Mesothelial cell of epicardium (in vitro differentiated cells): ENCODE measurements at places on chromosomes 6 and 20.
A peak's percentile ranks its signal among the peaks of the same experiment; 100 is the strongest.

DNA sequence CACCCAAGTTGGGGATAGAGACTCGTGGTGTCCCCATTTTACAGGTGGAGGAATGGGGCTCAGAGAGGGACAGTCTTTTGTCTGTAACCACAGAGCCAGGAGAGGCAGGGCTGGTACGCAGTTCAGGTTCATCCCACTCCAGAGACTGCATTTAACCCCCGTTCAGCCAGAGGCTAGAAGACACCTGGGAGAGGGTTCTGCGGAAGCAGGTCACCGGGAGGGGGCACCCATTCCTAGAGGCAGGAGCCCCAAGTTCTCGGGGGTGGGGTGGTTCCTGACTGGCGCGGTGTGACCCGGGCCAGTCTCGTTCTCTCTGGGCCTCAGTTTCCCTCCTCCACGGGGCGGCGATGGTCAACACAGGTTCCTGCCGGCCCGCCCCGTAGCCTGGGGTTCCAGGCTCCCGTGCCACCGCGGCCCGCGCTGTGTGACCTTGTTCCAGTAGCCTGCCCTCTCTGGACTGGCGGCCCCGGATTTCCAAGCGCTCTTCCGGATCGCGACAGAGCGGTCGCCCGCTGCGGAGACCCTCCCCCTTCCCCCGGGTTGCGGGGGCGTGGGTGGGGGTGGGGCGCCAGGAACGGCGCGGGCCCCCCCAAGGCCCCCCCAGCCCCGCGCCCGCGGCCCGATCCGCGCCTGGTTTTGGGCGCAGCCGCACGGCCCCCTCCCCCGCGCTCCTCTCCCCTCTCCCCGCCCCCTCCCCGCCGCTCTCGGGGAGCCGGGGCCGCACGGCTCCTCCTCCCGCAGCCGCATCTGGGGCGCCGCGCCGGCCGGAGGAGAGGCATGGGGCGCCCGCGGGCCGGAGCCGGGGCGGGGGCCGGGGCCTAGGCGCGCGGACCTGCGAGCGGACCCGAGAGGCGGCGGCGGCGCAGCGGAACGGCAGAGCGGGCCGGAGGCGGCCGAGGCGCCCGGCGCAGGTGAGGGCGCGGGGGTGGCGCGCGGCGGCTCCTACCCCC is at the start of gene DLGAP4:
DLGAP4 (plus strand) TSS at position 738 of the 950 bp plus-strand sequence. CDS start 125,379 bp downstream, outside the sequence.
- H3K4me3 ChIP-seq, result peak within 1 kb of the TSS; percentile 63
- H3K27ac ChIP-seq, result no peak within 1 kb of the TSS
- peaks cover 92% of the 10 kb centered on the region for H3K27me3 ChIP-seq
- no peaks in the 10 kb centered on the region for H3K36me3 ChIP-seq

- no peak overlapping the region for H3K27ac ChIP-seq
- no peaks in the 10 kb centered on the region for H3K4me1 ChIP-seq
- H3K36me3 ChIP-seq, result no peaks in the 10 kb centered on the region
- no peak for DNase-seq
- H3K27me3 ChIP-seq, result peaks cover 2% of the 10 kb centered on the region
These were observed 11.8 kb upstream of the HBS1L start for GRCh38 chr6:135066397-135066796.

GRCh38 chr6:27911956-27912446 is at the start of gene OR2B2:
Gene OR2B2, minus strand, starts transcription at chr6:27912396. Its CDS starts 77 bp downstream, at chr6:27912319.
- H3K4me1 ChIP-seq, result no peaks in the 10 kb centered on the region
- no peaks in the 10 kb centered on the region for H3K36me3 ChIP-seq
- DNase-seq, result no peak
- no peak within 1 kb of the TSS for H3K4me3 ChIP-seq

DNA sequence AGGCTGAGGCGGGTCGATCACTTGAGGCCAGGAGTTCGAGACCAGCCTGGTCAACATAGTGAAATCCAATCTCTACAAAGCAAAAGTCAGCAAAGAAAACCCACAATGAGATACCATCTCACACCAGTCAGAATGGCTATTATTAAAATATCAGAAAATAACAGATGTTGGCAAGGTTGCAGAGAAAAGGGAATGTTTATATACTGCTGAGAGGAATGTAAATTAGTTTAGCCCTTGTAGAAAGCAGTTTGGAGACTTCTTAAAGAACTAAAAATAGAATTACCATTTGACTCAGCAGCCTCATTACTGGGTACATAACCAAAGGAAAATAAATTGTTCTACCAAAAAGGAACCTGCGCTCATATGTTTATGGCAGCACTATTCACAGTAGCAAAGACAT is 16.7 kb upstream of the GCM1 start:
- H3K27me3 ChIP-seq, result no peaks in the 10 kb centered on the region
- no peak overlapping the region for H3K27ac ChIP-seq
- no peak overlapping the region for H3K4me3 ChIP-seq
- peaks cover 12% of the 10 kb centered on the region for H3K4me1 ChIP-seq
- no peak for DNase-seq
- H3K36me3 ChIP-seq, result no peaks in the 10 kb centered on the region

DNA sequence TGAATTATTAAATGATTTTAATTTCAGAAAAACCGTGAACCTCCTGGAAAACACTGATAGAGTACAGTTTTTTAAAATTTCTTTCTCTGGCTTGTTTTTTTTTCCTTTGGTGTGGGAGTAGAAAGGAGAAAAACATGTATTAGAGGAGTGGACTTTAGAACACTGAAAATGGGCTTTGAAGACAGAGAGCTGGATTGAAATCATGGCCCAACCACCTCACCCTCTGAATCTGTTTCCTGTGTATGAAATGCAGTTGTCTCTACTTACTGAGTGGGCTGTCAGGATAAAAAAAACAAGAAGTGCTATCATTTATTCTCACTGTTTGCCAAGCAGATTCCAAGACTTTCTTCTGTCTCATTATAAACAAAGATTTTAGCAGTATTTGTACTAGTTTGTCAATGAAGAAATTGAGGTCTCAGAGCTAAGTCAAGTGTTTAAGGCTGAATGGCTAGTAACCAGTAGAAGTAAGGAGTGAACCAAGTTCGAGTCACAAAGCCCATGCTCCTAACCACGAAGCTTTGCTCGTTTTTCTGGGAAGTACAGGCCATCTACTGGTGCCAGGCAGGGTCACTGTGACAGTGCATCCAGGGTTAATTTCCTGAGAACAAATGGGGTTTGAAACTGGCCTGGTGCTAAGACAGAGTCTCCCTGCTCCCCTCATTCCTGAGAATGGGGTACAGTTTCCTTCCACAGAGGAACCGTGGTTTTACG is 256.4 kb downstream of the TMEM242 start:
- no peak for DNase-seq
- H3K27me3 ChIP-seq, result no peaks in the 10 kb centered on the region
- peaks cover 62% of the 10 kb centered on the region for H3K4me1 ChIP-seq
- peak overlapping the region; percentile 72 for H3K27ac ChIP-seq

DNA sequence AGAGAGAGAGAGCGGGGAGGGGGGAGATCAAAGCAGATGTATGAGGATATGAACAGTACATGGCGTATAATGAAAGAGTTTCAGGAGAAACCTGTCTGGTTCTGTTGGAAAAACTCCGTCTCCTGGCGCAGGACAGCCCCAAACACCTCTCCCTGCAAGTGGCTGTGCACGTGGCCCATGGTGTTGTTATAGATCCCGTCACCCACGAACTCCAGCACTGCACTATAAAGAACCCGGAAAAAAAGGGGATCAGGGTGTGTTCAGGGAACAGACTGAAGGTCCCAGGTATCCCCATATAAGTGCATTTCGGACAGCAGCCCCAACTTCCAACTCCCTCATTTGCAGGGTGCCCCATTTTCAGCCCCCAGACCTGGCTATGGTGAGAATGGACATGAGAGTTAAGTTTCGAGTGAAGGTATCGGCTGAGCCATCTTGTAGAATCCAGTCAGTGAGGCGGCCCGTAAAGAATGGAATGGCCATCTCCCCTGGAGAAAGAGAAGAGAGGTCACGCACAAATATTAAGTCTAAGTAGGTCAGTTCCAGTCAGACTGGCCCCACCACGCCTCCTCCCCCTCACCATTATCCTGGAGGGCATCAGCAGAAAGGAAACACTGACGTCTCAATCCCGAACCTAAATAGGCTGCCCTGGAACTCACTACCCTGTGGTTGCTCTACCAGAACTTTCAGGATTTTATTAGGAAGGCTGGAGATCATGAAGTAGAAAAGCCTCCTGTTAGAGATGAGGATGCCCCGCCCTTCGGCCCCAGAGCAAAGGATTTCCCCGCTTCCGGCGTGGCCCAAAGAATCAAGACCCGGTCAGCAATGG is 1.3 kb downstream of the TAP1 start:
- H3K27ac ChIP-seq, result no peak overlapping the region
- peaks cover 17% of the 10 kb centered on the region for H3K4me1 ChIP-seq
- DNase-seq, result no peak

DNA sequence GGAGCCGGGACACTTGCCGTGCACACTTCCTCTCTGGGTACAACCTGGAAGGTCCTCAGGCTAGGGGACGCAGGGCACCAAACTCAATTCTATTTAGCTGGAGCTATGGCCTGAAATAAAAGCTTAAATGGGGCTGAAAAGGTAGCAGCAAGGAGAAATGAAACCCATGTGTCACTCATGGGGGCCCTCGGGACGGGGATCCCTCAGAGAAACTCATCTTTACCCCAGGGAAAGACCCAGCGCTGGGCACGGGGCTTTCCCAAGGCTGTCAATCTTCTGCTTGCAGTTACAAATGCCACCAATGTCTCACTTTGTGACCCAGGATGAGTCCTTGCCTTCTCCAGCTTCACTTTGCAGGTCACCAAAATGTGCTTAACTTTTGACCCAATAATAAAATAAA is 16.5 kb downstream of the SNAI1 start:
- no peaks in the 10 kb centered on the region for H3K4me1 ChIP-seq
- no peak overlapping the region for H3K4me3 ChIP-seq
- H3K27ac ChIP-seq, result no peak overlapping the region
- H3K36me3 ChIP-seq, result no peaks in the 10 kb centered on the region

DNA sequence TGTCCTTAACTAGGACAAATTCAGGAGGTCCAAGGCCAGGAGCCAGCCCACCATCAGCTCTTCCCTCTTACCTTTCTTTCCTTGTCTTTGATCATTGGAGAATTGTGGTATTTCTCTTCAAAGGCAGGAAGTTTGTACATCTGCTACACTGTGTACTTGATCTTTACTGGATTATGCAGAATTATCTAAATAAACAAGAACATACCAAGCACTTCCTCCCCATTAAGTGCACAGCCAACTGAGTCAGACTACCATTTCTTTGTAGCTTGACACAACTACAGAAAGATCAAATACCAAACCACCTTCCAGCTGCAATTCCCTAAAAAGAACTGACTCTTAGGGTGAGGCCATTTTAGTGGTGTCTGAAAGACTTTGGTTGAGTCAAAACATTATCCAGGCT is 195.1 kb downstream of the HDGFL1 start:
- no peaks in the 10 kb centered on the region for H3K27me3 ChIP-seq
- DNase-seq, result no peak
- H3K4me1 ChIP-seq, result peaks cover 15% of the 10 kb centered on the region
- no peak overlapping the region for H3K4me3 ChIP-seq

DNA sequence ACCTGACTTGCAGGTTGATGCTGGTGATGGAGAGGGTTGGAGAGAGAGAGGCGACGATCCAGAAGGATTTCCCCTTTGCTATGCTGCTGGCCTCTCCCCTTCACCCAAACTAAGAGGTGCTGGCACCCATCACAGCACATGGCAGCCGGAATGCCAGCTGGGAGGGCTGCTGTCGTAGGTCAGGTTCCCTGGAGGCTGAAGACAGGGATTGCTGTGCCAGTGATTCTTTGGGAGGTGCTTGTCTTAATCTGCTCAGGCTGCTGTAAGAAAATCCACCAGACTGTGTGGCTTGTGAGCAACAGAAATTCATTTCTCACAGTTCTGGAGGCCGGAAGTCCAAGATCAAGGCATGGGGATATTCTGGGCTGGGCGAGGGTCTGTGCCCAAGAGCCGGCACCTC is 4.4 kb upstream of the ARFGAP1 start:
- H3K36me3 ChIP-seq, result no peaks in the 10 kb centered on the region
- peak overlapping the region; percentile 43 for H3K27ac ChIP-seq
- no peak overlapping the region for H3K4me3 ChIP-seq
- no peak for DNase-seq

GRCh38 chr6:43940393-43941087 is 170.5 kb downstream of the VEGFA start:
- H3K27me3 ChIP-seq, result peaks cover 26% of the 10 kb centered on the region
- peaks cover 28% of the 10 kb centered on the region for H3K4me1 ChIP-seq
- H3K4me3 ChIP-seq, result no peak overlapping the region
- H3K36me3 ChIP-seq, result peaks cover 3% of the 10 kb centered on the region
- H3K27ac ChIP-seq, result no peak overlapping the region

DNA sequence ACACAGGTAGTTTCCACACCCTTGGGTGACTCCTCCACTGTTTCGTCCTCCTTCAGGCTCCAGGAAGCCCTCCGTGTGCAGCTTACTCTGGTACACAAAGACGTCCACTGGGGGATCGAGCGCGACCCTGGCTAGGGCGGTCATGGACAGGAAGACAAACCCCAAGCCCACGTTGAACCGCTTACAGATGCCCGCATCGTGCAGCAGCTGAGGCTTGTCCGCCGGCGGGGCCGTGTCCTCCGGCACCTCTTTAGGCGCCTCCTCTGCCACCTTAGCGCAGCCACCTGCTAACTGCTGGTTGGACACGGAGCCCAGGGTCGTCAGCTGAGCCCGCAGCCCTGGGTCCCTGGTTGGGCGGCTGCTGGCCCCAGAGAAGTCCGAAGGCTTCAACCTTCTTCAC is 309.0 kb upstream of the BTBD3 start:
- H3K36me3 ChIP-seq, result no peaks in the 10 kb centered on the region
- no peak overlapping the region for H3K27ac ChIP-seq
- H3K4me1 ChIP-seq, result no peaks in the 10 kb centered on the region

DNA sequence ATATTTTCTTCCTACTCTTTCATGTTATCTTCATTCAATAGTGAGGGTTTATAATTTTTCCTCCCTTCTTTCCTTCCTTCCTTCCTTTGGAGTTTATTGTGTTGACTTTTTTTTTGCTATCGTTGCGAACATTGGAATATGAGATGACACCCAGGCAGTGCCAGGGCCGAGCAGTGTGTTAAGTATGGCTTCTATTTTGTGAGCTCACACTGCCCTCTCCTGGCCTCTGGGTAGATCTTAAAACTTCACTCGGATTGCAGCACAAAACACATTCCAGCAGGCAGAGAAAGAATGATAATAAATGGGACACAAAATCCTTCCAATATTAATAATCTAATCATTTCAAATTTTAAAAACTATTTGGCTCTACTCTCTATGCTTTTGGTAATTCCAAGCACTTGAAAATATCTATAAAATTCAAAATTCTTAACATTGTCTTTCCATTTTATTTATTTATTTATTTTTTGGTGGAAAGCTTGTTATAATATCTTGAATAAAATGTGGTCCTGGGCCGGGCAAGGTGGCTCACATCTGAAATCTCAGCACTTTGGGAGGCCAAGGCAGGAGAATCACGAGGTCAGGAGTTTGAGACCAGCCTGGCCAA is 147.4 kb upstream of the OLIG3 start:
- no peak overlapping the region for H3K4me3 ChIP-seq
- H3K4me1 ChIP-seq, result peaks cover 11% of the 10 kb centered on the region
- peak; percentile 59 for DNase-seq
